ENCODE measurements at places on chromosomes 7 and 10.

DNA sequence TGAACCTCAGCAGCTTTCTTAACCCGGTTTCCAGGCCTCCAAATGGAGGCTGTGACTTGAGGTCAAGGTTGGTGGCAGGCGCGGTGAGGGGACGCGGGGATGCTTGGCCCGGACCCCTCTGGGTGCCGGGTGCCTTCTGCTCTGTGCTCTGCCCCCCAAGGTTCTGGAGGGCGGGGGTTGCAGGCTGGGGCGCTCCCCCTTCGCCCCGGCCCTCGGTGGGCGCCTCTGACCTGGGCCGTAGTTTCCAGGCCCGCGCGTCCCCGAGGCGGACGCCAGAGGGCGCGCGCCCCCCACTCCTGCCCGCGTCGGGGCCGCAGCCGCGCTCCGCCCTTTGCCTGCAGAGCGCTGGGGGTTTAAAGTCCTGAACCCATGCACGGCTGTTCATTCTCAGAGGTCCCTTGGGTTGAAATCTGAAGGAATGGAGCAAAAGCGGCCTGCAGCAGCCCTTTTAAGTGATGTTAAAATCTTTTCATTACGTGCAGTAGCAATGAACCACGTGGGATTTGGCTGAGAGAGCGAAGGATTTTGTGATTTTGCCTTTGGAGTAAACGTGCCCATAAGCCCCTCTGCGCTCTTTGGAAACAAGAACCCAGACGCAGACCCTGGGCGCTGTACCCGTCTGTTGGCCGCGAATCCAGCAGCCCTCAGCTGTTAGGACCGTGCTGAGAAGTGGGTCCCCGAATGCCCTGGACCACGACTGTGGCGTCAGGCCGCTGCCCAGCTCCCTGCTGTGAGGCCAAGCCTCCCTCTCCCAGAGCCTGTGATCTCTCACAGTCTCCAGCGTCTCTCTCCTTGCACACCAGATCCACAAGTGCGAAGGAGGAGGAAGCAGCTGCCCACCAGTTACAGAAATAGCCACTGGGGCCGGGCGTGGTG, 135.0 kb downstream of the ACTR3B start:
- no peak for DNase-seq

DNA sequence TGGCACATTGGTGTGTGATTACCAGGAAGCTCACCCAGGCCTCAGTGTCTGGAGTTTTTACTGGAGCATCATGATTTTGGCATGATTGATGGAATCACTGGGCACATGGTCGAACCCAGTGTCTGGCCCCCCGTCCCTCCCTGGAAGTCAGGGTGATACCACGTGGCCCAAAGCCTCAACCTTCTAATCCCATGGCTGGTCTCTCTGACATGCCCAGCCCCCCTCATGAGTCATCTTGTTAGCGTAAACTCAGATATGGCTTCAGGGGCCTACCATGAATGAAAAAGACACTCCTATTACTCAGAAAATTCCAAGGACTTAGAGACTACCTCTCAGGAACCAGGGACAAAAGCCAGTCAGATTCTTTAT, 109.3 kb downstream of the GRK5 start:
- no peak for DNase-seq

DNA sequence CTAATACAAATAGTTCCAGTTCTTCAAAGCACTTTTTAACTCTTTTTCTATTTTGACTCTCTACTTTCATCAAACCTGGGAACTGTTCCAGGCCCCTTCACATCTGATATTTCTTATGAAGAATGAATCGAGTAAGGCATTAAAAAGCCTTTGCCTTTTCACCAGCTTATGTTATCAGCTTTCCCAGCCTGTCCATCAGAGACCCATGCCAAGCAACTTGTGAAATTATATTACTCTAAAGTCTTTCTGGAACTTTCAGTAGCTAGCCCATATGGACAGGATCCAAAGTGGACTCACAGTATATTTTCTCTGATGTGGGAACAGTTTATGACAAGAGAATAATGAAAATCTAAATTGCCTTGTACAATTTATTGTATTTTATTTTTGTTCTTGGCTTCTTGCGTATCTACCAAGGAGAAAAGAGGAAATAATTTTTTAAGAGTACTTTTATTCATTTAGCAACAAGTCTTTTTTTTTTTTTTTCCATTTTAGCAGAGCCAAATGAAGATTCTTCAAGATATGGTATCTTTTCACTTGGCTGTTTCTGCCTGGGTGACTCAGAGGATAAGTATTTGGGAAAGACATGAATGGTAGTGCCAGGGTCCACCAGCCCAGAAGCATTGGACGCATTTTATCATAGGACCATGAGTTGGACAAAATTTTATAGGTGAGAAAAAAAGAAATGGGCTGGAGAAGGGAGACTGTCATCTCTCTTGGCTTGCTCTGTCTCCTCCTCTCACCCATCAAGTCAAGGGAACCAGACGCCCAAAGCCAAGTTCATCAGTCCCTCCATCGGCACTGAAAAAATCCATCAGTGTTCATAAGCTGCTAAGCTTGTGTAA, 195.8 kb upstream of the NEBL start:
- no peak for DNase-seq

GRCh38 chr7:120838281-120838682, 19.7 kb downstream of the TSPAN12 start:
- DNase-seq, result no peak

- peak; percentile 98 for DNase-seq
Observed at GRCh38 chr10:44968091-44968490, 8.5 kb downstream of the RASSF4 start.

DNA sequence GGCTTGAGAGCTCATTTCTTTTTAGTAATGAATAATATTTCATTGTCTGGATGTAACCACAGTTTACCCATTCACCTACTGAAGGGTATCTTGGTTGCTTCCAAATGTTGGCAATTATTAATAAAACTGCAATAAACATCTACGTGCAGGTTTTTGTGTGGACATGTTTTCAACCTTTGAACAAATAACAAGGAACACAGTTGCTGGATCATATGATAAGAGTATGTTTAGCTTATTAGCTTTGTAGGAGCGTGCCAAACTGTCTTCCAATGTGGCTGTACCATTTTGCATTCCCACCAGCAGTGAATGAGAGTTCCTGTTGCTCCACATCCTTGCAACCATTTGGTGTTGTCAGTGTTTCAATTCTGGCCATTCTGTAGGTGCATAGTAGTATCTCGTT, 49.0 kb downstream of the CSGALNACT2 start:
- no peak for DNase-seq

GRCh38 chr7:134722786-134723322, 56.6 kb upstream of the CALD1 start:
- no peak for DNase-seq

GRCh38 chr7:84997626-84998025, 189.2 kb downstream of the SEMA3D start:
- no peak for DNase-seq

GRCh38 chr10:61272781-61273180, 180.4 kb downstream of the TMEM26 start:
- DNase-seq, result no peak

DNA sequence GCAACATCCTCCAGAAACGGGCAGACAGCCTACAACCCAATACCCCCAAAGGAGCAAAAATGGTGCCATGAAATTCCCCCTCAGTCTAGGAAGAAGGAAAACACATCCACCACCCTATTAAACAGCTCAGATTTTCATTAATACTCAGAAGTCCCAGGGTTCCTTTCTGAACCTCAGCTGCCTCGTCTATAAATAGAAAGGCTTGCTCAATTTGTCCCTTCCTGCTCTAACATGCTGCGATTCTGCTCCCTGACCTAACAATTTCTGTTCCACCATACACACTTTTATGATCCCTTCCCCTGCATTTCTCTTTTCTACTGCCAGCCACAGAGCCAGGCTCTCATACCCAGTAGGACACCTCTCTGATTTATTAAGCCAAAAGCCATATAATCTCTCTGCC, 68.1 kb downstream of the MTERF1 start:
- no peak for DNase-seq

GRCh38 chr10:4596951-4597350, 229.1 kb upstream of the AKR1E2 start:
- no peak for DNase-seq

- DNase-seq, result no peak
Observed at GRCh38 chr7:122881324-122881723, 4.9 kb downstream of the CADPS2 start.

GRCh38 chr10:13160934-13161856, at the start of gene MCM10:
Gene MCM10, plus strand, starts transcription at chr10:13161558. Its CDS starts 2,645 bp downstream, at chr10:13164203.
- peak; percentile 98 for DNase-seq

GRCh38 chr10:128721963-128722445, 595.8 kb upstream of the MKI67 start:
- no peak for DNase-seq

DNA sequence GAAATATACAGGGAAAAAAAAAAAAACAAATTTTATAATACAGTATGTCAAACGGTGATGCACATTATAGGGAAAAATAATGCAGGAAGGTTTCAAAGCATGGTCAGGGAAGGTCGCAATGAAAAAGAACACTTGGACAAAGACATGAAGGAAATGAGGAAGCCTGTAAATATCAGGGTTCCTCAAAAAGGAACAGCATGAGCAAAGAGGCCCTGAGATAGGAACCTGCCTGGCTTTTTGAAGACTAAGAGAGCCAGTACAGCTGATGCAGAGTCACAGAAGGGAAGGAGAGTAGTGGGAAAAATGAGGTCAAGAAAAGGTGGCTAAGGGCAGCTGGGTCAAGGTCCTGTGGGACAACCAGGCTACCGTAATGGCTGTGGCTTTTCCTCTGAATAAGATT, 1.9 kb downstream of the VPS41 start:
- DNase-seq, result peak; percentile 36

DNA sequence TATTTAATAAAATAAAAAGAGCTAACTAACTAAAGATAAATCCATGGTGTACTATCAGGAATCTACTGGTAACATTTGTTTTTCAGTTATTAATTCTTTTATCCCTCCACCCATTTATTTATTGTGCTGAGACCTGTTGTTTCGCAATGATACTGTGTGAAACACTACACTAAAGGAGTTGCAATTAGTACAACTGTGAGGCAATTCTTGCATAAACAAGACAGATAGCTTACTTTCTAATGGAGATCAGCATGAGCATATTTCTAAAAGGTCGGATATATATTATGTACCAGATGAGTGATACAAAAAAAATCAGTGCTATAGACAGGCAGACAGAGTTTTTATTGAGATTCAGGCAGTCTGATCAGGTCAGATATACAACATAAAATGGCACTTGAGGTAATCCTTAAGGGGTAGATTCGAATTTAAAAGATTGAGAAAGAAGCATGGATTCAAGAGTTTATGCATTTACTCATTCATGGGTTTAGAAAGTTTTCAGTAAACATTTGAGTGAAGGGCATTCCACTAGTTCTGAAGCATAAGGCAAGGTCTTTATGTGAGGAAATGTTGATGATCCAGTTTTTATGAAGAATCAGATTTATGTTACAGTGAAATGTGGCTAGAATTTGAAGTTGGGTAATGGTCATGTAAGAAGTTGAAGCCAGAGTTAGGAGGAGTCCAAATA, 147.6 kb downstream of the POLR1F start:
- no peak for DNase-seq

GRCh38 chr10:126111516-126111915, 215.2 kb downstream of the FANK1 start:
- DNase-seq, result no peak

- no peak for DNase-seq
Observed at GRCh38 chr7:47576031-47576865, 5.7 kb downstream of the TNS3 start.

- no peak for DNase-seq
Observed at GRCh38 chr7:142770661-142771352, at the start of gene PRSS2. Gene PRSS2, plus strand, starts transcription at chr7:142770970. Its CDS starts 13 bp downstream, at chr7:142770983.

DNA sequence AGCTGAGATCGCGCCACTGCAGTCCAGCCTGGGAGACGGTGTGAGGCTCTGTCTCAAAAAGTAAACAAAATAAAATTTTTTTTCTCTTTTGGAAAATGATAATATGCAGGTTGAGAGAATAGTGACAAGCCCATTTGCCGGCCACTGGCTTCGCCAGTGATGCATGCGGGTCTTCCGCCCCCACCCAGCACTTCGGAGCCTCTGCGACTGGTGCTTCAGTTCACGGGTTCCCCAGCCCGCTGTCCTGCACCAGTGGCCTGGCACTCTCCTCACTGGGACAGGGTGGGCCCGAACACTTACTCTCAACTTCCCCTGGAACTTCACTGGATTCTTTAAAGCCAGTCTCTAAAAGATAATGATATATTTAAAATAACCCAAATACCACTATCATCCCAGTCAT, 2.7 kb downstream of the SUN1 start:
- no peak for DNase-seq

GRCh38 chr10:11909618-11910017, 86.5 kb downstream of the PROSER2 start:
- no peak for DNase-seq

DNA sequence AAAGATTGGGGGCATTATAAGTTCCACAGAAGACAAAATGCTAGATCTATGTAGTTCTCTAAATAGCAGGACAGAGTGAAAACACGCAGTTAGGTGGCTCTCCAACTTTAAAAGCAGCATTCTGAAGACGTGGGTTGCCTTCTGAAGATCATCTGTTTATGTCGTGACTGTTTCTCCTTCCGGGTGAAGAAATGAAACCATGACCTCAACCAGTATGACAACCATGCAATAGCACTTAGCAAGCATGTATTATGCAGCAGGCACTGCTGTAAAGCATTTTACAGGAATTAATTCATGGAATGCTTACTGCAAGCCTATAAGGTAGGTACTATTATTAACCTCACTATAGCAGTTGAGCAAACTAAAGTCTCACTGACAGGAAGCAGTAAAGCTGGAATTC, 125.2 kb downstream of the SLC25A13 start:
- DNase-seq, result no peak

- no peak for DNase-seq
Observed at GRCh38 chr7:23043441-23043840, 29.5 kb upstream of the HYCC1 start.

- DNase-seq, result no peak
Observed at GRCh38 chr10:127875449-127875765, 17.3 kb downstream of the CLRN3 start.

DNA sequence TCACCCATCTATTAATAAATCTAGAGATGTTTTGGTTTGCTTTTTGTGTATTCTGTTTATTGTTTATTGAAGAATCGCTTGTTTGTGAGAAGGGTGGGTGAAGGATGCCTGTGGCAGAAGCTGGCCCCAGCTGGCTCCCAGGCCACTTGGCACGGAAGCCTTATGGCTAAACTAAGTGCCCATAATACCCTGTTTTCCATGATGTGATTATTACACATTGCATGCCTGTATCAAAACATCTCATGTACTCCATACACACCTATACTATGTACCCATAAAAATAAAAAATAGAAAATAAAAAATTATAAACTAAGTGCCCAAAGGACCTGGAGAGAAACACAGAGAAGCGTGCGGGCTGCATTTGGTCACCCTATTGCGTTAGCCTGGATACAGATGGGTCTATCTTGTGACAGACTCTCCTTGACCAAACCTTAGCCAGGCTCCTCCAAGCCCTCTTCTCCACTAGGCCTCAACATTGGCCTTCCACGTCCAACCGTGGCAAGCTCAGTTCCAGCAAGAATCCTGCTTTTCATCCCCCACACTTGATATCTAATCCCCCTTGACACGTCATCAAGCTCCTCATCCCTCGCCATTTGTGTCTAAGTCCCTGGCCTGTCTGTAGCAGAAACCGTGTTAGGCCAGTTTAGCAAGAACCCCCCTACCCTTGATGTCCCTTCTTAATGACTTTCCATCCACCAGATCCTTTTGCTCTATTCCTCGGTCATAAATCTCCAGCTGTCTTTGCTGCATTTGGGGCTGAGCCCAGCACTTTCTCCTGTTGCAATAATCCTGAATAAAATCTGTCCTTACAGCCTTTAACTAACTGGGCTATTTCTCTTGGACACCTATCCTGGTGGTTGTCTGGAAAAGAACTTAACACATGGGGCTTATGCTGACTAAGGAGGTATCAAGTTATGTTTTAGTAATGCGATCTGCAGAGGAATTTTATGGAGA, 245.2 kb downstream of the TNS3 start:
- no peak for DNase-seq

Data from AML-193 (cell line).